SHP77 (cell line): ENCODE measurements at places on chromosomes 2 and 18.

- DNase-seq = no peak
Measured at GRCh38 chr18:80210312-80211083, 36.8 kb downstream of the PARD6G start.

- DNase-seq = peak; percentile 68
Measured at GRCh38 chr18:74963820-74964446, 245.0 kb downstream of the PTGR3 start.

- no peak for DNase-seq
Measured at GRCh38 chr2:70613521-70613920, 59.9 kb upstream of the TGFA start.

DNA sequence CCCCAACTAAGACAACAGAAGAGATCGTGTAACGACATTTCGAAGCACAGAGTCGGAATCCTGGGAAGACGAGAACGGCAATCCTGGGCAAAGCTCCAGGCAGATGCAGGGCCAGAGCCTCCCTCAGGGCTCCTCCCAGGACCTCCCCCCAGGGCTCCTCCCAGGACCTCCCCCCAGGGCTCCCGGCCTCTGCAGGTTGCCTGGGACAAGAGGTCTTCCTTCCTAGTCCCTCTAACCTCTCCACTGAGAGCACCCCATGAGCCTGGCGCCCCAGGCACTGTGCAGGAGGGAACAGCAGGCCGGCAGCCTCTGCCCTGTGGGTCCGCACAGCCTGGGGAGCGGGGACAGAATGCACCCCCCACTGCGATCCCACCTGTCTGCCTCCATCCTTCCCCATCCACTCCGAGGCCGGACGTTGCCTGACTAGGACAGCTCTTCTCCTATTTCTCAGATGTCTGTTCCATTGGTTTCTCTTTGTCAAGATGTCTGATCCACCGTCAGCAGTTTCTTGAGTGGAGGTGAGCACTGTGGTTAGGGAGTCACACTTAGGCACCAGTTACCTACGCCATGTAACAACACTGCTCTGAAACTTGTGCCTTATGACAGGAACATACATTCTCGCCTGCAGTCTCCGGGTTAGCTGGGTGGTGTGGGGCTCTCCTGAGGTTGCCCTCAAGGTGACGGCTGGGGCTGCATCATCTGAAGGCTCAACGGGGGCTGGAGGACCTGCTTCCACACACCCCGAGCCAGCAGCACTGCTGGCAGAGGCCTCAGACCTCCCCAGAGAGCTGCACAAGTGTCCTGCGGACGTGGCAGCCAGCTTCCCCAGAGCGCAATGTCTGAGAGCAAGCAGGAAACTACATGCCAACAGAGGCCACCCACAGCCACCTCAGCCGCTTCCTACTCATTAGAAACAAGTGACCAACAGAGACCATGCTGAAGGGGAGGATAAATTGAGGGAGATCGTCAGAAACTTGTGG is 28.9 kb downstream of the ADI1 start:
- DNase-seq = no peak

GRCh38 chr2:138123741-138124140 is 159.5 kb downstream of the HNMT start:
- no peak for DNase-seq

- DNase-seq = no peak
Measured at GRCh38 chr2:220202066-220202465, 574.6 kb downstream of the SLC4A3 start.

DNA sequence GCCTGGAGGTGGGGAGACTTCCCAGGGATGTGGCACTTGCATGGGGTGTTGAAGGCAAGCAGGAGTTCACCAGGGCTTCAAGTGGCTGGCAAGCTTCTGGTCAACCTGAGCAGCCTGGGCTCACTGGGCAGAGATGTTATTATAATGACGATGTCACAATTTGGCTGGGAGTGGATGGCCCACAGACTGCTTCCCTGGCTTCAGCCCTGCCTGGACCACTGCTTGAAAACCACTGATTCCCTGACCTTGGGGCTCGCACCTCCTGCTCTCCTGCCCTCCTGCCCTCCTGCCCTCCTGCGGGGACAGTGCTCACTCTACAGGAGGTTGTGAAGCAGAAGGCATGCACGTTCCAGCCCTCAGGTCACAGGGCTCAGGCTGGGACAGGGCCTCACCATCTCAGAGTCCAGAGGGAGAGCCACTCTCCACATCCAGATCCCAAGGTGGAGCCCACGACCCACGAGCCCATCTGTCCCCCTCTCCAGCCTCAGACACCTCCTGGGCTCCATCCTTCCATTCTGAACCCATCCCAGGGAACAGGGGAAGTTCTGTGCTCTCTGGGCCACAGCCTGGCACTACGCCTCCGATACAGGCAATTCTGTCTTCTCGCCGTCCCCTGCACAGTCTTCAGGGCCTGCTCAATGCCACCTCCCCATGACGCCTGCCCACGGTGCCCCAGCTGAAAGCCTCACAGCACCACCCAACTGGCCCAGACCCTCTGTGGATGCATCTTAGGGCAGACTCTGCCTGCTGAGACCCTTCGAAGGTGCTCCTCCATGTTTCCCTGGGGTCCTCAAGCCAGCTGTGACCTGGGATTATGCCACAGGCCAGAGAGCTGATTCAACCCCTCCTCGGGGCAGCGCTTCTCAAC is 241.6 kb upstream of the RAB6C start:
- no peak for DNase-seq

- DNase-seq = peak; percentile 59
Measured at GRCh38 chr18:37019157-37019827, 190.4 kb downstream of the KIAA1328 start.

DNA sequence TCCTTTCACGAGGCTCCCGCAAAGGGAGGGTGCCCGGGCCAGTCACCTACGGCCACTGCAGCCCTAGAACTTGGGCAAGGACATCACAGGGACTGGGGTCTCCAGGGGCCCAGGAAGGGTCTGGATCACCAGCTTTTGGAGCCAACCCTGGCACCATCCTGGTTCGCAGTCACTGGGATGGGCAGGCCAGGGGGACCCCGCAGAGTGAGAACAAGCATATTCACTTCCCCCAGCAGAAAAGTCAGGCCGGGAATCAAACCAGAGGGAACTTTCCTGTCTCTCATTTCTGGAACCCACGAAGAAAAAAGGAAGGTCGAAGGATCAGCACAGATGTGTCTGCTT is 15.4 kb downstream of the SMAD7 start:
- no peak for DNase-seq

GRCh38 chr2:227761740-227762476 is 16.2 kb downstream of the SCYGR8 start:
- DNase-seq = no peak

DNA sequence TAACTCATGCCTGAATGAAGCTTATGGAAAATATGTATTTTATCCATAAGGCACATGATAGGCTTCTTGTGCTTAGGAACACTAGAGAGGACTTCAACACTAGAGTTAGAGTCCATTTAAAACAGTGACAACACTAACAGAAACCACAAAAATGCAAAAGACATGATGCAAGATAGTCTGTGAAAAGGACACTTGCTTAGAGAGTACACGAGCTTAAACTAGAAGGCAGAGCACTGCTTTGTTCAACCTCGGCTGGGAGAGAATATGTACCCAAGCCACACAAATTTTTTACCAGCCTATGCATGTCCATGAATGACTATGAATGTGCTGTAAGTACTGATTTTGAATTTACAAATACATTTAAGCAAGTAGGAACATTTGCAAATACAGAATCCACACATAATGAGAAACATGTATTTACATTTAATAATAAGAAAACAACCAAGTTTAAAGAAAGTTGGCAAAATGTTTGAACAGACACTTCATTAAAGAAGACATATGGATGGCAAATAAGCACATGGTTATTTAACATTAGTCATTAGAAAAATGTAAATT is 130.6 kb downstream of the SPOPL start:
- no peak for DNase-seq

GRCh38 chr2:150292807-150293206 is 194.7 kb downstream of the RND3 start:
- DNase-seq = no peak

DNA sequence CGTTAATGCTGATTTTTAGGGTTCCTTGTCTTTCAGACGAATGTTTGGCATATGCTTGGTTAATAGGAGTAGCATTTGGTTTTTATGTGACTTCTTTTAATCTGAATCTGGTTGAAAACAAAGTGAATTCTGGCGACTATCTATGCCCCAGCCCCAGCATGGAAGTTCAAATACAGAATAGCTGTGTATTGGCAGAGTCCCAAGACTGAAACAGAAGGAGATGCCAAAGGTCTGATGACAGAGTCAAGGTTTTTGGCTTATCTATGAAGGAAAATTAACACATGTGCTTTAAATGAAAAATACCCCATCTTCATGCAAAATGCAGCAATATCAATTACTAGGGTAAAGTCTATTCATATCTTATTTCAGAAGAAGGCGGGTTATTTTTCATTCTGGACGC is 734.8 kb upstream of the NXPH2 start:
- DNase-seq = no peak

GRCh38 chr2:46198966-46199365 is 98.2 kb upstream of the EPAS1 start:
- DNase-seq = no peak

- no peak for DNase-seq
Measured at GRCh38 chr18:59718464-59719157, 21.4 kb upstream of the CCBE1 start.

DNA sequence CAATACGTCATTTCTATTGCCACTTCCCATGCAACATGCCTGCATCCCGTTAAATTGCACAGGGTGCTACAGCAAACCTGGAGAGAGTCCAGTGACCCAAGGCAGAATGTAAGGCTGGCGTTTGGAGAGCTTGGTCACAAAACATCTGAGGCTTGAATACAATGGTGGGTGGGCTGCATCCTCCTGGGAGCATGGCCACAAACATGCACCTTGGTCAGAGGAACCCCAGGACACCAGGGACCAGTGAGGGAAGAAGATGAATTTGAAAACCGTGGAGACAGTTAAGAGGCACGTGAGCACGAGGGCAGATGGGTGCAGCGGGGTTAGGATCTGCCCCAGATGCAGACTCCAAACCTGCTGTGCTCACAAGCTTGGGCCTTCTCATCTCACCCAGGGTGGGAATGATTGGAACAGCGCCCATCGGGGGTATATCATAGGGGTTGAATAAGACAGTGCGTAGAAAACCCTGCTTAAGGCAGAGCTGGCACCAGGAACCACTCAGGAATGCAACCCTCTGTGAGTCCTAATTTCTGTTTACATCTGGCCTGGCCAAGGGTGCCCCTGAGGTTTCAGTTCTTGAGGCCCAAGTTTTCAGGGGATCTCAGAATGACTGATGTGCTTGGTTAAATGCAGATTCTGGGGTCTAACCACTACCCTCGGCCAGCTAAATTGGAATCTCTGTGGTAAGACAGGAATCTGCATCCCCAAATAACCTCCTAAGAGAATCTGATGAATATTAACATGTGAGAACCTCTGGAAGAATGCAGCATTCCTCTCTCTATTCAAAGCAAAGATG is 97.2 kb downstream of the ARL4C start:
- no peak for DNase-seq

GRCh38 chr2:18603854-18604530 is 14.6 kb upstream of the NT5C1B start:
- DNase-seq = no peak

DNA sequence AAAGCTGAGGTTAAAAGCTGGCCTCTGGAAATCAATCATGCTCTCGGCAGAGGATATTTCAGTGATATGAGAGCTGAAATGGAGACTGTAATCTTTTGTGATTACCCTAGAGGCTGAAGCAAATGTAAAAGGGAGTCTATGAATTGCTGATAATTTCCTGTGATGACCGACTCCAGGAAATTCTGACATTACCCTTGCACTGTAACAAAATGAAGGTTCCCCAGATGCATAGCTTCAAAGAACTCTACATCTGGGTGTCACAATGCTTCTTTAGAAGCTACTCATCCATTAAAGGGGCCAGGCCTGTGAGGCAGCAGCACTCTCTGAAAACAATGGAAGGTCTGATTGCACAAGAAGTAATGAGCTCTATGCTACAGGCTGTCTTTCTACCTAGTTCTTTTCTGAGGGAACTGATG is 268.2 kb upstream of the SESTD1 start:
- no peak for DNase-seq

DNA sequence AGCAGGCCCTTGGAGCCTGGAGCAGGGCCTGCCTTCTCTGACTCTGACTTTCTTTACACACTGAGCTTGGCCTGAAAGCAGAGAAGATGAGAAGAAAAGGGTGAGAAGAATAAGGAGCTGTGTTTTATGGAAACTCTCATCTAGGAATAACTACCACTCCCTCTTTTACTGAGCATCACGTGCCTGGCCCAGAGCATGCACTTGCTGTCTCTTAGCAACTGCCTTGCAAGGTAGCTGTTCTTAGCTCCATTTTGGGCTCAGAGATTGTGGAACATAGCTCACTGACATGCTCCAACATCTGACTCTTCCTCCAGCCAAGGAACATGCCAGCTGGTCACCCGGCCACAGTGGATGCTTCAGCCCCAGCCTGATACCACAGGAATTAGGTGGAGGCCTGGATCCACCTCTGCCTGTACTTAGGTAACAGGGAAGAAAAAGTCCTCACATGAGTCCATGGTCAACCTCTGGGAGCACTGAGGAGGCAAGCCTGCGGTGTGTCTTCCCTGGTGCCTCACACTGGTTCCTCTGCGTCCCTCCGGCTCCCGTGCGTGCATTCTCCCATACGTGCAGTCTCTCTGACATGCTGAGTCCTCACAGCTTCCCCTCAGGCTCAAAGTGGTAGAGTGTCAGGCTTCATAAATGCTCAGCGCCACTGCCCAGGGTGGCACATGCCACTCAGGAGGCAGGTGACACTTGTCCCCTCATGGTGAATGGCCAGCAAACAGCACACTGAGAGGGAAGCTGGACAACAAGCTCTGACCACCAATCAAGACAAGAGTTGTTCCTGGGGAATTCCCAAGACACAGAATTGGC is 35.7 kb downstream of the AMER3 start:
- DNase-seq = no peak

- DNase-seq = no peak
Measured at GRCh38 chr18:21267400-21267799, 25.4 kb downstream of the GREB1L start.

- no peak for DNase-seq
Measured at GRCh38 chr2:45153121-45153520, 143.9 kb upstream of the SIX2 start.

DNA sequence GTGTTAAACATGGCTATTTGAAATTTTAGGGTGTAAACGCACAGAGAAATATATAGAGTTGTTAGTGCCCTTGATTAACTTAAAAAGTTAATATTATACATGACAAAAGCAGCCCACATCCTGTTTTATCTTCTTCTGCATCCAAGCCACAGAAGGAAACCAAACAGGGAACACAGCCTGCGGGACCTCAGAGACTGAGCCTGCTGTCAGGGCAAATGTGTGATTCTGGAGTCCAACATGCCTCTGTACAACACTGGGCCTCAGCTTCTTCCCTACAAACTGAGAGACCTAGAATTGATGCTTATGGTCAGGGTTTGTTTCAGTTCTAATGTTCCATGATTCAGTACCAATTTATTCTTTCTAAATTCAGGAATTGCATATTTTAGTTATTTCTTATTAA is 404.7 kb downstream of the FBXO15 start:
- DNase-seq = no peak

DNA sequence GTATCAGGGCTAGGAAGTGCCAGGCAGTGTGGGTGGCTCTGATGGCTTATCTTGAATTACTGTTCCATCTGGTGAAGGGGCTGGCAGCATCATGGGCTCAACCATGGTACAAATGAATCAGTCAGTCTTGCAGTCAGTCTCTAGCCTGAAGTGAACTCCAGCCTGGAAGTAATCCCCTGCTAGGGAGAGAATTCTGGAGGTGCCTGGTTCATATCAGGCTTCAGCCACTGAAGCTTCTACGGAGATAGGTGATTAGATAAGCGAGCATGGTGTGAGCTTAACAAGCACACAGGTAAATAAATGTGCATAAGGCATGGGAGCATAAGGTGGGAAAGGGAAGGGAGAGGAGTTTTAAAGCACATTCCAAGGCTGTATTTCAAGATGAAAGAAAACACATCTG is 541.7 kb downstream of the MBD2 start:
- no peak for DNase-seq
